ENCODE measurements at places on chromosomes 2 and 18. TPM values are rescaled to one million over a fixed set of nuclear protein-coding genes. Genes with fewer than 3 reads are reported as not detected.

SF3B6 gene
- 173 TPM for polyA plus RNA-seq

SKA1 gene
- 1.2 TPM for polyA plus RNA-seq

MPP4 gene
- not detected for polyA plus RNA-seq

KIAA1328 gene
- 11.8 TPM for polyA plus RNA-seq
